ENCODE measurements at places on chromosomes 12 and 14. TPM values are rescaled to one million over a fixed set of nuclear protein-coding genes. Genes with fewer than 3 reads are reported as not detected.
A peak's percentile ranks its signal among the peaks of the same experiment; 100 is the strongest.

KRT3 gene
- total RNA-seq, result not detected

PZP gene
- not detected for total RNA-seq

SDR9C7 gene
- total RNA-seq, result not detected

ATXN3 gene
- 54.9 TPM for total RNA-seq

FAM181A gene
- not detected for total RNA-seq

PTPRQ gene
- not detected for total RNA-seq

LAG3 gene
- total RNA-seq, result 5.6 TPM

RASSF3 gene
- 107 TPM for total RNA-seq

NRXN3 gene
- total RNA-seq, result not detected

CDC42BPB gene
- total RNA-seq, result 5.5 TPM

NR1H4 gene
- not detected for total RNA-seq

IL22 gene
- not detected for total RNA-seq

DNA sequence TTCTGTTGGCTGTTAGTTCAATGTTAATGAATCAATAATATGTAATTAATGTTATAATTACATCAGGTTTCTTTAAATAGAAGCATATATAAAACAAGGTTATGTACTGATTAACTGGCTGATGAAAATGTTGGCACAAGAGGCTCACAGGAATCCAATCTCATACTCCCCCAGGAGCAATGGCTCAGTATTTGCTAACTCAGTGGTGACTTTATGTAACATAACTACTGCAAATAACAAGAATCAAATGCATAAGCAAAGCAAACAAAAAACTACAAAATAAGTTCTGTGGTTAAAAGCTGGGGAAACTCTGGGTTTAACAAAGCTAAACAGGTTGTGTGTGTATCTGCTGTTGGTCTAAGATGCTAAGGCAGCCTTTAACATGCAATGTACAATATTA is 27.7 kb upstream of the BBS10 start:
- H3K4me1 ChIP-seq, result no peaks in the 10 kb centered on the region
- DNase-seq, result no peak
- H3K4me3 ChIP-seq, result no peak overlapping the region
- H3K27me3 ChIP-seq, result no peaks in the 10 kb centered on the region
- no peak overlapping the region for H3K27ac ChIP-seq
- H3K36me3 ChIP-seq, result peaks cover 9% of the 10 kb centered on the region

GRCh38 chr12:124862768-124863415 is 772 bp downstream of the SCARB1 start:
- no peaks in the 10 kb centered on the region for H3K36me3 ChIP-seq
- no peak for DNase-seq
- no peaks in the 10 kb centered on the region for H3K4me1 ChIP-seq
- H3K27ac ChIP-seq, result peak overlapping the region; percentile 48
- no peaks in the 10 kb centered on the region for H3K27me3 ChIP-seq
- H3K4me3 ChIP-seq, result peak overlapping the region; percentile 74

DNA sequence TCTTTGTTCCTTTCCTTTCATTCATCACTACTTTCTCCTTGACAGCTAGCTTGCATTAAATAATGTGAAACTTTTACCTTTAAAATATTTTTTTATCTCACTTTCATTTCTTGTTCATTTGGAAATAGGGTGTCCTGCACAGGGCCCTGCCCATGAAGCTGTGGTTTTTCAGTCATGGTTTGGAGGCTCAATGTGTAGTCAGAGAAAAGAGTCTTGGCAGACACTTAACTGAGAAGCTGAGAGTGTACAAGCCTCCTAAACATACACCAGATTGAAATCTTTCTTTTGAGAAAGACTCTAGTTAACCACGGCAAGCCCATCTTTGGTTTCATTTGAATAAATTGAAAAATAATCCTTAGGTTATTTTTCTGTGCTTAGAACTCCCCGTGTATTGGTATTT is 74.2 kb downstream of the KICS2 start:
- H3K36me3 ChIP-seq, result no peaks in the 10 kb centered on the region
- no peak overlapping the region for H3K27ac ChIP-seq
- H3K27me3 ChIP-seq, result no peaks in the 10 kb centered on the region
- no peaks in the 10 kb centered on the region for H3K4me1 ChIP-seq

- no peaks in the 10 kb centered on the region for H3K36me3 ChIP-seq
- H3K27me3 ChIP-seq, result no peaks in the 10 kb centered on the region
- H3K27ac ChIP-seq, result no peak overlapping the region
- no peaks in the 10 kb centered on the region for H3K4me1 ChIP-seq
Observed at GRCh38 chr12:131094831-131095805, 141.4 kb downstream of the ADGRD1 start.

GRCh38 chr14:69527635-69528034 is 43.1 kb downstream of the PLEKHD1 start:
- no peak for DNase-seq
- H3K4me3 ChIP-seq, result no peak overlapping the region
- no peaks in the 10 kb centered on the region for H3K36me3 ChIP-seq
- no peaks in the 10 kb centered on the region for H3K27me3 ChIP-seq

DNA sequence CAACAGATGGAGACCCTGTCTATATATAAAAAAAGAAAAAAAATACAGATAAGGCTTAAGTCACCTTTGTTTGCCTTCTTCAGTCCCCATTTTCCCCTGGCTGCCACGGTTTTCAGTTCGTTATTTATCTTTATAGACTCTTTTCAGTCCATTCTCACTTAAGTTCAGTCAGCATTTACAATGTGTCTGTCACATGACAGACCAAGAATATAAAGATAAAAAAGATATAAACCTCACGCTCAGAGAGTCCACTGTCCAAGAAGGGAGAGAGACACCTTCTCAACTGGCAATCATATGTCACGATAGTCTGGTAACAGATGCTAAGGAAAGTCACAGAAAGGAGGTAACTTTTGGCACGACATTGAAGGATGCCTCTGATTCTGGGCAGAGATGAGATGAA is 13.4 kb upstream of the POLR3B start:
- no peaks in the 10 kb centered on the region for H3K4me1 ChIP-seq
- H3K27me3 ChIP-seq, result no peaks in the 10 kb centered on the region
- H3K27ac ChIP-seq, result no peak overlapping the region
- no peak overlapping the region for H3K4me3 ChIP-seq
- H3K36me3 ChIP-seq, result no peaks in the 10 kb centered on the region
- DNase-seq, result no peak

GRCh38 chr14:105486163-105486973 is at the start of gene CRIP1:
TSS of gene CRIP1 (plus strand) at chr14:105486886. CDS start at chr14:105487260, 374 bp downstream.
- H3K4me3 ChIP-seq, result peak within 1 kb of the TSS; percentile 85
- peak within 1 kb of the TSS; percentile 100 for H3K27ac ChIP-seq
- no peak for DNase-seq
- no peaks in the 10 kb centered on the region for H3K27me3 ChIP-seq

DNA sequence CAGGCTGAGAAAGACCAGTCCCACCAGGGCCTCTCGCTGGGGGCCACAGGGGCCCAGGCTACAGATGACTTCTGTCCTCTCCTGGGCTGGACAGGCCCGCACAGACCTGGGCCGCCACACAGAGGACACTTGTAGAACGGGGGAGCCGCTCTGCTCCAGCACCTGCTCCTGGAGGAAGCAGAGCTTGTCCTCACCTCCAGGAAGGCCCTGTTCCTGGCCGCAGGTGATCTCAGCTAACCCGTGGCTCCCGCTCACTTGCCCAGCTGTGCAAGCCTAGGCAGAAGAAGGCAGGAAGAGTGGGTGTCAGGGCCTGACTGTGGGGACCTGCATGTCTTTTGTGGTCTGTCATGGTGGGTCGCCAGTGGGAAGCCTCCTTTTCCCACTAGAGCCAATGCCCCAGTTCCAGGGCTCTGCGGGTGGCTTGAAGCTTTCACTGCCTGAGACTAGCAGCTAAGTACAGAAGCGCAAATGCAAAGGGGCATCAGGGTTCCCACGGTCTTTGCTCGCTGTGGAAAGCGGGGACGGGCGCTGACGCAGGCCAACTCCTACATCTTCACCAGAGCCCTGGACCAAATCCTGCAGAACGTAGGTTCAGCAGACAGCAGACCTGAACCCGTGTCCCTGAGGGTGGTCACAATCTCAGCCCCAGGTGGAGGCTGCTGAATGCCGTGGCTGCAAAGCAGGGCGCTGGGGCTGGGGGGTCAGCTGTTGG is 8.8 kb upstream of the CEP170B start:
- no peak for DNase-seq
- no peaks in the 10 kb centered on the region for H3K36me3 ChIP-seq
- H3K4me1 ChIP-seq, result no peaks in the 10 kb centered on the region
- H3K4me3 ChIP-seq, result no peak overlapping the region

DNA sequence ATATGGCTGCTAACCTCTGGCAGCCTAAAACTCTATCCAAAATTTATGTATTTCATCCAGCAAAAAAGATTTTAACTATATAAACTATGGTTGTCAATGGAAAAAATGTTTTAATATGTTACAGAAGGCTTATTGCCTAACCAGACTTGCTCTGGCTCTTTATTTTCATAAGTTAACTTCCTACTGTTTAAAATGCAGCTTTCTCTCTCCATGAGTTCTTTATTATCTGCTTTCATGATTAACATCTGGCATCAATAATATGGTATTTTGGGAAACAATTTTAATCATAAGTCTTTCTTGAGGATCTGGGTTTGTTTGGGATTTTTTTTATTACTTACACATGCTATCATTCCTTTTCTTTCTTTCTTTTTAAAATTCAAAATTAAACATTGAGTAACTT is 20.5 kb downstream of the KERA start:
- no peak overlapping the region for H3K27ac ChIP-seq
- H3K36me3 ChIP-seq, result no peaks in the 10 kb centered on the region
- no peak for DNase-seq

DNA sequence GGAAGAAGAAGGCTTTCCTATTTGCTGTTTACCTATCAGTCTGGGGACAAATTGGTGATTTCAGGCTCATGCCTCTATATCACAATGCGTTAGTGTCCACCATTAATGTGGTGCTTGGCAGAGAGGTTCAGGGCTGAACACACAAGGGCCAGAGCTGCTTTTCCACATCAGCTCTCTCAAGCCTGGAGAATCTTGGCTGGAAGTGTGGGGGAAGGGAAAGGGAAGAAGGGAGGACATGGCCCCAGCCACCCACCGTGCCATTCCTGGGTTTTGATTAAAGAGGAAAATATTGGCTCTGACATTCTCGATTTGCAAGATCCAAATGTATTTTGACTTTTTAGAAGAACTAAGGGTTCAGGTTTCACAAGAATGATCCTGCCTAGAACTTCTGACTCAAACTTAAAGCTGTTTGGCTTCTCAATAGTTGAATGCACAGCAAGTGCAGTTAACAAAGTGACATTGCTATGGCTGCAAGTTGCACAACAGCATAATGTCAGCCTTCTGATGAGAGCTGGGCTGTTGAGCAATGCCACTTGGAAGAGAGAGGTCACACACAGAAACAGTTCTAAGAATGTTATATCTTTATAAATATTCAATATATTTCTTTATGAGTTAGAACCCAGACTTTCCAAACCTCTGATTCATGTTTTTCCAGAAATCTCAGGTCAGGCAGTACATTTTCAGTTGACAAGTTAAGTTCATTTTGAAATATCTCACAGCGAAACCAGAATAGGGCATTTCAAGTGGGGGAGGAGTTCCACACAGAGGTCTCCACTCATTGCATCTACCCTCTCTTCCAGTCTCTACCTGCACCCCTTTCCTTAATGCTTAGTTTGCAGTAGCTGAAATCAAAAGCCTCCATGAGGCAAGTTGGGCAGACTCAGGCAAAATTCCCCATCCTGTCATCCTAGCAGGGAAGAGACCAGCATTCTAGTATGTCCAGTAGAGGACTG is 25.3 kb downstream of the IGF1 start:
- no peak overlapping the region for H3K27ac ChIP-seq
- no peaks in the 10 kb centered on the region for H3K4me1 ChIP-seq
- no peak overlapping the region for H3K4me3 ChIP-seq
- H3K27me3 ChIP-seq, result no peaks in the 10 kb centered on the region
- H3K36me3 ChIP-seq, result no peaks in the 10 kb centered on the region

DNA sequence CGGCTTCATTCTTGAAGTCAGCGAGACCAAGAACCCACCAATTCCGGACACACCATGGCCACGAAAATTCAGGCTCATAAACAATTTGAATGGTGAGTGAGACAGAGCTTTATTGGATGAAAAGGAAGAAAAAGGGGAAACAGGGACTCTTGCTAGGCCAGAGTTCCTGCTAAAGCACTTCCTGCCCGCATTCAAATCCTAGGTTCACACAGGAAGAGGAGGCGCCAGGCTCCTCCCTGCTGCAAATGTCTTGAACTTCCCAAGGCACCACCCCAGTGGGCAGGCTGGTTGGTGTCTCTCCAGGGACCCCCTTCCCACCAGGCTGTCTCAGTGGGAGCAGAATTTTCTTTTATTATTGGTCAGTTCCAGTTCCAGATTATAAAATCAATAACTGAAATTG is 121.2 kb downstream of the FSCB start:
- H3K27ac ChIP-seq, result no peak overlapping the region
- no peak for DNase-seq
- no peaks in the 10 kb centered on the region for H3K27me3 ChIP-seq

DNA sequence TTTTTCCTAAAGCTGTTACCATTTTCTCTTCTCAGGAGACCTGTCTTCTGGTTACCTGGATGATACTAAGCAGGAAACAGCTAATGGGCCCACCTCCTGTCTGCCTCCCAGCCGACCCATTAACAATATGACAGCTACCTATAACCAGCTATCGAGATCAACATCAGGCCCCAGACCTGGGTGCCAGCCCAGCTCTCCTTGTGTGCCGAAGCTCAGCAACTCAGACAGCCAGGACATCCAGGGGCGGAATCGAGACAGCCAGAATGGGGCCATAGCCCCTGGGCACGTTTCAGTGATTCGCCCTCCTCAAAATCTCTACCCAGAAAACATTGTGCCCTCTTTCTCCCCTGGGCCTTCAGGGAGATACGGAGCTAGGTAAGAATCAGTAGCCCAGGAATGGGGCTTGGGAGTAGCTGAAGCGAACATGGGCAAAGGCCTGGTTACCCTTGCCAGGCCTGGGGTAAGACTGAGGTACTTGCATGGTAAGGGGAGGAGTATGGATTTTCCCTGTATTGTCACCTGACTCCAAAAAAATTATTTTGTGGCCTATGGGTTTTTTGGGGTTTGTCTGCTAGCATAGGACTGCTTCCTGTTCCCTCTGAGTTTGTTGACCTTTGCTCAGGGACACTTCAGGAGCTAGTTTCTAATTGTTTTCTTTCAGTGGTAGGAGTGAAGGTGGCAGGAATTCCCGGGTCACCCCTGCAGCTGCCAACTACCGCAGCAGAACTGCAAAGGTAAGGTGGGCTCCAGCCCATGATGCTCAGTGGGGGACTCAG is 26.6 kb downstream of the TRAFD1 start:
- H3K27me3 ChIP-seq, result no peaks in the 10 kb centered on the region

DNA sequence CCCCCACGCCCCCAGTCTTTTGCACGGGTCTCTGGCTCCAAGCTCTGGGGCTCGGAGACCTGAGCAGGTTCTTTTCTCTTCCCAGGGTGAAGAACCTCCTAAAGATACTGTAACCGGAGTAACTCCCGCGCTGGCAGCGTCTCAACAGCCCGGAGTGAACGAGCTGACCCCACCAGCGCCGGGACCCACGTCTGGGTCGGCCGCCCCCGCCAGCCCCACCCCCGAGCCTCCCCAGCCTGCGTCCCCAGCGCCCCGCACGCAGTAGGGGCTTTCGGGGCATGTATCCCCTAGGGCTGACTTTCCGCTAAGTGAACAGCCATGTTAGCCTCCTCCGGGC is 858 bp downstream of the SLC35F4 start:
- H3K4me1 ChIP-seq, result no peaks in the 10 kb centered on the region
- no peak for DNase-seq
- no peak overlapping the region for H3K27ac ChIP-seq
- H3K36me3 ChIP-seq, result no peaks in the 10 kb centered on the region
- no peaks in the 10 kb centered on the region for H3K27me3 ChIP-seq

Data from naive thymus-derived CD4-positive, alpha-beta T cell (primary cell).